PC-3 (cell line): ENCODE measurements at places on chromosomes 3 and 15.

DNA sequence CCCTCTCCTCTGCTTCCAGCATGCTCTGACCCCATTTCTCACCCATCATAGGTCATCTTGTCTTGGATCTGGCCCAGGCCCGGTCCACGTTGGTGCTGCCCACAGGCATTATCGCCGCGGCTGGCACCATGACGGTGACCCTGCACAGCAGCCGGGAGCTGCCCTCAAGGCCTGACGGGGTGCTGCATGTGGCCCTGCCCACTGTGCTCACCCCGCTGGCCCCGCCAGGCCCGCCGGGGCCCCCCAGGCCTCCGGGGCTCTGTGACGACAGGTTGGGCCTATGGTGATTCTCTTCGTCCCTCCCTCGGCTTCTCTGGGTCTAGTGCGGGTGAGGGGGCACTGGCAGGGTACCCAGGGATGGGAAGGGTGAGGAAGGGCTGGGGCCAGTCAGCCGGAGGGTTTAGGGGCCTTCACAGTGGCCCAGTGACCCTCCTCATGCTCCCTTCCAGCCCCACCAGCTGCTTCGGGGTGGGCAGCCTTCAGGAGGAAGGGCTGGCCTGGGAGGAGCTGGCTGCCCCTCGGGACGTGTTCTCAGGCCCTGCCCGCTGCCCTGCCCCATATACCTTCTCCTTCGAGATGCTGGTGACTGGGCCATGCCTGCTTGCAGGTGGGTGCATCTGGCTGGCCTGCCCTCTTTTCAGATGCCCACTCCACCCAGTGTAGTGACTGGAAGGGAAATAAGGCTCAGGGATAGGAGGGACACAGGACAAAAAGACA is 3.9 kb downstream of the VWA5B2 start:
- DNase-seq: no peak

- no peak for DNase-seq
These were observed 36.0 kb upstream of the MBNL1 start for GRCh38 chr3:152232679-152233078.

GRCh38 chr15:57732526-57733331 is 26.2 kb downstream of the POLR2M start:
- DNase-seq: peak; percentile 76

- DNase-seq: no peak
These were observed 5.5 kb downstream of the RASGRP1 start for GRCh38 chr15:38559131-38559530.

GRCh38 chr3:152244517-152244888 is 24.2 kb upstream of the MBNL1 start:
- no peak for DNase-seq

GRCh38 chr3:187085933-187086332 is 53.4 kb downstream of the RPL39L start:
- DNase-seq: no peak

GRCh38 chr3:31485196-31485595 is 47.5 kb upstream of the STT3B start:
- no peak for DNase-seq

DNA sequence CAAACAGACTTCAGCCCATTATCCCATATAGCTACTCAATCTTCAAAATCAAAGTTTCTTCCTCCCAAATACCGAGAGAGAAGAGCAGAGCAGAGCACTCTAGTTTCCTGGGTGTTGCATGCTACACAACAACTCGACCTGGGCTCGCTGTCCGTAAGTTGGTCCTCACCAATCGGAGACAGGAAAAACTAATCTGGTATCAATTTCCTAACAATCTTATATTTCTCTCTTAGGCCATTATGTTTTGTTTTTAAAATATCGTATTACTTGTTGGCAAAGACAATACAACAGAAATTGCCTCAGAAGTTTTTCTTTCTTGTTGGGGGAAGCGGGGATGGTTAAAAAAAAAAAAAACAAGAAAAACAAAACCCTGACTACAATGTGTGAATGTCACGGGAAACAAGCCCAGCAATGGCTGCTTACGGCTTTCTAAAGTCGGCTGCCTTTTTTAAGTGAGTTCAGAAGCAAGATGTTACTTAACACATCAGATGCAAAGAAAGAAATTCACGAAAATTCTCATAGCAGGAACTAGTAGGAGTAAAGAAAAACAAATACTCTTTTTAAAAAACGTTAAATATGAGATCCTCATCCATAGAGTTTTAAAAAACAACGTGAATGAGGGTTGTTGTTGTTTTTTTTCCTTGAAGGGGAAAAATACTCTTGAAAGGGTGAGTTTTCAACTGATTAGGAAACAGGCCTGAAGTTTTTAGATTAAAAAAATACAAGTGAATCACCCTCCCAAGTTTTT is 1.9 kb downstream of the VGLL4 start:
- peak; percentile 35 for DNase-seq

DNA sequence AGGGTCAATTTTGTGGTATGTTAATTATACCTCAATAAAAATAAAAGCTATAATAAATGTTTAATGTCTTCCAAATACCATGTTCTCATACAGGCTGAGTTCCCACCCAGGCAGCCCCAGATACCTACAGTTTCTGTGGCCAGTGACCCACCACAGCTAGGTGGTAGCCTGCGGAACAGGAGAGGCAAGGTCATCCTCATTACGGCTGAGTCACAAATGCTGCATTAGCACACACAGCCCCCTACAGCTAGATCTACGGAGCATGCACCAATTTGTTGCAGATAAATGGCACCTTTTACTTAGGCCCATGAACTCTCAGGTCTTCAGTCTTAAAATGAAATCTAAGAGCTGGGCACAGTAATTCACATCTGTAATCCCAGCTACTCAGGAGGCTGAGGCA is 5.1 kb downstream of the SPATA12 start:
- DNase-seq: peak; percentile 41

GRCh38 chr15:47708161-47708980 is 8.9 kb upstream of the SEMA6D start:
- no peak for DNase-seq

GRCh38 chr3:8490079-8490552 is 11.5 kb upstream of the LMCD1 start:
- peak; percentile 61 for DNase-seq

DNA sequence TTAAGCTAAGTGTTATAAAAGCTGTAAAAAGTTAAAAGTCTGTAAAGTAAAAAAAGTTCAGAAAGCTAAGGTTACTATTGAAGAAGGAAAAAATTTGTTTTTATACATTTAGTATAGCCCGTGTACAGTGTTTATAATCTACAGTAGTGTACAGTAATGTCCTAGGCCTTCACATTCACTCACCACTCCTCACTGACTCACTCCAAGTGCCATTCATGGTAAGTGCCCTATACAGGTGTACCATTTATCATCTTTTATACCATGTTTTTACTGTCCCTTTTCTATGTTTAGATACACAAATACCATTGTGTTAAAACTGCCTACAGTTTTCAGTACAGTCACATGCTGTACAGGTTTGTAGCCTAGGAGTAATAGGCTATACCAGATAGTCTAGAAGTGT is 8.8 kb downstream of the CCDC71 start:
- peak; percentile 38 for DNase-seq

DNA sequence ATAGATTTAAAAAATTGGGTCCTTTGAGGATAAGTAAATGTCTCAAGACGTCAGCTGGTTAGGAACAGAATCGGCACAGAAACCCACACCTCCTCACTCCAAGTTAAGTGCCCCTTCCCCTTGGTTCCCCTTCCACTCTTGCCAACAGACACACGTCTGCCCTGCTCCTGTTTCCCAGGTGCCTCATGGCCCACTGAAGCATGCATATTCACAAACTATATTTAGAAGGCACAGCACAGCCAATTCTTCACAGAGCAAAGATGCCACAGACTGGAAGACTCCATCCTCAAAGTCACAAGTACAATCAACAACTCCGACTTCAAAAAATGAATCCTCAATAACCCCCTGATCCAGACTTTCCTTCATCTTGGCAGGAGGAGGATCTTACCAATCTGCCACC is 295.4 kb upstream of the NR2F2 start:
- no peak for DNase-seq

DNA sequence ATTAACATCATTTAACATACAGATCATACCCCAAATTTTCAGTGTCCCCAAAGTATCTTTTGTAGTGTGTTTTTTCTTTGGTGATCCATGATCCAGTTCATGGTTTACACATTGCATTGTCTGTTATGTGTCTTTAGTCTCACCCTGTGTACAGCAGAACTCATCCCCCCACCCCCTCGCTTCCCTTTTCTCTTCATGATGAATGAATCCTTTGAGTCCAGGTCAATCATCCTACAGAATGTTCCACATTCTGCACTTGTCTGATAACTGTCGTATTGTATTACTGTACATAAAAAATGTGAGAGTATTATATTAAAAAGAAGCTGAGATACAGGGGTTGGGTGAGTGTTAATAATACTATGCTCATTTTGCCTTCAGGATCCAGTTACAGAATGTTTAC is 14.6 kb upstream of the NIT2 start:
- DNase-seq: no peak

- no peak for DNase-seq
These were observed 820.8 kb downstream of the IGSF11 start for GRCh38 chr3:118213892-118214291.

DNA sequence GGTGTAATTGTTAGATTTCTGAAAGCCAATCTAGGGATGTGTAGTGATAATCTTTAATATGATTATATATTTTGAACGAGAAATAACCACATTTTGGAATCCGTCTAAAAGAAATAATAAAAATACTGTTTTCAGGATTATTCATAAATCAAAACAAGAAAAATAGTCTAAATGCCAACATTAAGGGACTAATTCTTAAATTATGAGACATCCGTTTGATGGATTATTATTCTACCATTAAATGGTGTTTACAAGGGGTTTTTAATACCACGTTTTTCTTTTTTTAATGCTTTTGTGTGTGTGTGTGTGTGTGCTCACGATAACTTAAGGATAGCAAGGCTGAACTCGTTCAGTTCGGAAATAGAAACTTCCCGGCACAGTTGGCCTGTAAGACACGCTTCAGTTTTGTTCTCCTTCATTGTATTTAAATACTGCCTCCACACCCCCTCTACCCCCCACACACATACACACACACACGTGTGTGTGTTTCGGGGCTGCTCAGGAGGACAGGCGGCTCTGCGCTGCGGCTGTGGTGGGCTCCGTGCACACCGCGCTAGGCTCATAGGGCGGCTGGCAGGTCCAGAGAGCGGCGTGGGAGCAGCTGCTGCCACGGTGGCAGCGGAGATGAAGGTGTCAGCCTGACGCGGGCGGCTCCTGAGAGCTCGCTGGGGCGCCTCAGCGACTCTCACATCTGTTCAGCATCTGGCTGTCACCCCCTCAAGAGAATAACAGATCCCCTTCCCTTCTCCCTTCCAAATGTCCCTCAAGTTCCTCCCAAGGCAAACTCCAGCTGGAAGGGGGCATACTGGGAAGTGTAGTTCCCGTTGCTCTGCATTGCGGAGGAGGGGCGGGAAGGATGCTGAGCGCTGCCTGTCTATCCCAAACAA is 23.0 kb upstream of the ANP32A start:
- peak; percentile 4 for DNase-seq

- DNase-seq: no peak
These were observed 242.1 kb upstream of the PDZRN3 start for GRCh38 chr3:73866846-73867245.

DNA sequence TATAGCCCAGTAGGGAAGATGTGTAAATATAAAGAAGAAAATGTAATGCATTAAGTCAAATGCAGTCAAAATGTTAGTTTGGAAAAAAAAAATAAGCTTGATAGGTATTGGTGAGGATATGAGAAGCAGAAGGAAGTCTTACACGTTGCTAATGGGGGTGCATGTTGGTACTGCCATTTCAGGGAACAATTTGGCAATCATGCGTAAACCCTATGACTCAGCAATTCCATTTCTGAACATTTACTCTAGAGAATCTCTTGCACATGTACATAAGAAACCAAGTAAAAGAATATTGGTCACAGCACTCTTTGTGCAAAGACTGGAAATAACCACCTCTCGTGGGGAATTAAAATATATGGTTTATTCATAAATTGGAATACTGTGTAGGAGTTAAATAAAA is 35.5 kb upstream of the TIMP4 start:
- DNase-seq: peak; percentile 88

DNA sequence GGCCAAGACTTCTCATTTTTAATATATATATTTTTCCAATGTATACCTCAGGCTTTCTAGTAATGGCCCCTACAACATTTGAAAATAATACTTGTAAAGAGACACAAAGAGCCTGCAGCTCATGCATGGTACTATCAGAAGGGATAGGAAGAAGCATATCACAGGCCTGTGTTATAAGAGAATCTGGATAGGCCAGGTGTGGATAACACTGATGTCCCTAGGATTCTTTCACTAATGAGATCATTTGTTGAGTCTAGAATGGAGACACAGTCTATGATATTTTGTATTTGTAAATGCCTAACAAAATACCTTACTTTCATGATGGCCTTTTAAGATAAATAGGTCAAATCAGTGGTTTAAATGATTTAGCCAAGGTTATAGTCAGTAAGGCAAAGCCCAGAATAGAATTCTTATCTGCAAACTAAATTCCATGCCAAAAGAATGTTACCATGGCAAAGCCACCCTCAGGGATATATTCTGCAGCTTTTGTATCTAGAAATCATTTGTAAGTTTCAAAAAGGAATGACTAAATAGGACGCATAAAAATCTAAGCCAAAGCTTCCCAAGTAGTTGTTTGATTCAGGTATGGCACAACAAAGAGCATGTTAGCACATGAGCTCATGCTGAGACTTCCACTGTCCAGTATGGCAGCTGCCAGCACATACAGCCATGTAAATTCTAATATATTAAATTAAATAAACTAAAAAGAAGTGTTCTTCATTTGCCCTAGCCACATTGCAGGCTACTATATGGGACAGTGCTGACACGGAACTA is 10.0 kb downstream of the DCP1A start:
- no peak for DNase-seq

DNA sequence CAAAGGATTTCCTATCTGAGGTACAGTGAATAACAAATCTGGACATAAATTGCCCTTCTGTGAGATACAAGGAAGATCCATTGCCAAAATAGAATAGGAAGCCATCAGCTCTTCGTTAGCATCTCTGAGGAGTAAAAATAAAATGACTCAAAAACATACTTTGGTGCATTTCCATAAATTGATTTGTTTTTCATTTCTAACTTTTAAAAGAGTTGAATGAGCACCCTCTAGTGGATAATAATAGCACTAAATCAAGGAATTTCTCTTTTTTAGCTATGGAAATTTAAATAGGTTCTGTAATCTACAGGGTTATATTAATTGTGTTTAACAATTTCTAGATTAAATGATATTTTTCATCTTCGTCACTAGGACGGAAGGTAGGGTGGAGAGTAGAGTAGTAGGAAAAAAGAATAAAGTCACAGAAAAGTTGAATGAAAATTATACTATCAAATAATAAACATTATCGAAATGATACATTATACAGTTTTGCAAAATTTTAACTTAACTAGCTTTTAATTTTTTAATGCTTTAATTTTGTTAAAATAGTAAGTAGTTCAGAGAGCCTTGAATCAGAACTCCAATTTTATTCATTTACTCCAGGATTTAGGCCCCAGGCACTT is 6.4 kb downstream of the NSUN3 start:
- DNase-seq: peak; percentile 58
